Endothelial cell (in vitro differentiated cells): ENCODE measurements at places on chromosomes 16 and 17. TPM values are rescaled to one million over a fixed set of nuclear protein-coding genes. Genes with fewer than 3 reads are reported as not detected.

DNA sequence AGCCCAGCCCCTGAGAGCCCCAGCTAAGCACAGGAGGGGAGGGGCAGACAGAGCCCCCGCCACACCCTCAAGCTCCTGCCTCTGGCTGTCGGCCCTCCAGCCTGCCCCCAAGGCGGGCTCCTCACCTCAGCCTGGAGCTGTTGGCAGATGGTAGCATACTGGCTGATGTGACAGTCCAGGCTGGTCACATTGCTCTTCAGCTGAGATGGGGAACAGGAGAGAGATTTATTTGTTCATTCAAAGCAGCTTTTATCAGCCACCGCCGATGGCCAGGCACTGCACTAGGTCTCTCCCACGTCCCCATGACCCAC is 14.8 kb downstream of the KIF18B start:
- no peak for DNase-seq

- no peak for DNase-seq
Observed at GRCh38 chr17:46163929-46164594, 29.2 kb downstream of the KANSL1 start.

DNA sequence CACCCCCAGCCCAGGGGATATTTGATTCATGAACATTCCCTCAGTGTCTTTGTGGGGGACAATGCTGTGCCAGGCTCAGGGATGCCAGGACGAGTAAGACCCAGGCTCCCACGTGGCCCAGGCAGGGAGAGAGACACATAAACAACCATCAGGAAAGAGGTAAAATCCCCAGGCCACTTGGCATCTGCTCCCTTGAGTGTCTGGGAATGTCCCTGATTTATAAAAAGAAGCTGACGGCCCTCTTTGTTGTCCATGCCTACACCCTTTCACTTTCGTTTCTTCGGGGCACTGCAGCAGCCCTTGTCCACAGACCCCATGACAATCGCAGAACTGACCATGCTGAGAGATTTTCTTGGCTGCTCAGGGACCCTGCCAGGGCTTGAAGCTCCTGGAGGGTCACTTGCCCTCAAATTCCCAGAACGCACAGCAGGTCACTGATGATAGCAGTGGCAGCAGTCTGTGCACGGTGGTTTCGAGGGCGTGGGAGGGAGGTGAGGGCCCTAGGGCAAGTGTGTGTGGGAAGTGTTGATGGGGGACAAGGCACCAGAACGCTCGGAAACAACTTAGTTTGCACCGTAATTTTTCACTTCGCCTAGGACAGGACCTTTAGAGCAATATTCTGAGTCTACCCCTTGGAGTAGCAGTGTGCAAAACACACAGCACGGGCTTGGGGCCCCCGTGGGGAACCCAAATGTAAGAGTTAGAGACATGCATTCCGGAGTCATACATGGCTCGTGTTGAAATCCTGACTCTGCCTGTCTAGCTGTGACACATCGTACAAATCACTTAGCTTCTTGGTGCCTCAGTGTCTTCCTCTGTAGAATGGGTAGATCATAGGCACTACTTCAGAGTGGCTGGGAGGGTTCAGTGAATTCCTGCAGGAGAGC is 4.7 kb downstream of the NOD2 start:
- no peak for DNase-seq

DNA sequence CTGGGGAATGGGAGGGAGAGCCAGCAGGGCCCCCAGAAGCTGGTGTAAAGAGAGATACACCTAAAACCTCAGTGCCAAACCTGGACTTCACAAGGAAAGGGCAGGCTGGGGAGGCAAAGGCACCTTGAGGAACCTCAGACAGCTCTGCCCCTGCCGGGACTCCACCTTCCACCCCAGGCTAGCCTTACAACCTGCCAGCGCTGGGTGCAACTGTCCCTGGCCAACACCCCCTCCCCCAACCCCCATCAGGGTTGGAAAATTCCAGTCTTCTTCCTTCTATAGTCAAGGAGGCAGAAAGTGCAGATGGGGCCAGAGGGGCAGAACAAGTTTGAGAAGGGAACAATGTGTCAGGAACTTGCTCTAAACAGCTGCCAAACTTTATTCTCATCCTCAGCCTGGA is 2.2 kb downstream of the YBX2 start:
- no peak for DNase-seq

GRCh38 chr17:19295473-19296135 is 58.4 kb downstream of the EPN2 start:
- DNase-seq, result no peak

DNA sequence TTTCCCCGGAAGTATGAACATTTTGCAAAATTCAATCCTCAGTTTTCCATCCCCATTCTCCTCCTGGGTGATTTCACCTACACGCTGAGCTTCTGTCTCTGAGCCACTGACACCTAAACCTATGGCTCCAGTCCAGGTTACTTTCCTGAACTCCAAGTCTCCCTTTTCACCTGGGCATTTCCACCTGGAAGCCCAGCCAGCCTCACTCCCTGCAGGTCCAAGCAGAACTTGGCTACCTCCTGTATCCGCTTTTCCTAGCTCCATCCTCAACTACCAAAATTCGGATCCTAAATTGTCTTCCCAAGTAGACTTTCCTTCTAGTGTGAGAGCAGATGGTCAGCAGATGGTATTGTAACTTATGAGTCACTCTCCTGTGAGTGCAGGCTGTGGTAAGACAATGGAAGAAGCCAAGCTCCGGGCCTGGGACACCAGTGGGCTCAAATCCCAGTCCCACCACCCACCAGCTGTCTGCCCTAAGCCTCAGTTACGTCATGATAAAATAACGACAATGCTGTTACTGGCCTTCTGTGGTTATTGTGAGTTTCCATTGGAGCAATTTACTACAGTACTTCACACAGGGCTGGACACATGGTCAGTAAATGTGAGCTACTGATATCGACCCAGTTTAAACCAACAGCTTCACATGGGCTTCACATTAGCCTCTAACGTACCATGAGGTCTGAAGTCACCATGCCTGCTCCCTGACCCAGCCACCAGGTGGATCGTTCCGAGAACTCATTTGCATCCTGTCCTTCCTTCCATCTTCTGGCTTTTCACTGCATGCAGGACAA is 33.3 kb downstream of the PECAM1 start:
- no peak for DNase-seq

DNA sequence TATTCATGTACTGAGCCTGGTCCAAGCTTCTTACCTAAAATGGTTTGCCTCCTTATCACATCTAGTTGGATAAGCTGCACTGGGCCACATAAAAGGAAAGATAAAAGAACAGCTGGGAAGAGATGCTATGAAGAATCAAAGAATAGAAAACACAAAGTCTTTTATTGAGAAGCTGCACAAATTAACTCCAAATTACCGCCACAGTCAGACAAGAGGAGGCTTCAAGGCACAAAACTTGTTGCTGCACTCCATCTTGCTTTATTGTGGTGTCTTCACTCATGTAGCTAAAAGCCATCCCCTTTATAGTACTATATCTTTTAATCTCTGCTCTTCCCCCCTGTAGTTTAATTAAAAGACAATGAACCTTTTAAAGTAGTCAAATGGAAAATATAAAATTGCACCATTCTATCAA is 330.6 kb upstream of the PMFBP1 start:
- no peak for DNase-seq

DNA sequence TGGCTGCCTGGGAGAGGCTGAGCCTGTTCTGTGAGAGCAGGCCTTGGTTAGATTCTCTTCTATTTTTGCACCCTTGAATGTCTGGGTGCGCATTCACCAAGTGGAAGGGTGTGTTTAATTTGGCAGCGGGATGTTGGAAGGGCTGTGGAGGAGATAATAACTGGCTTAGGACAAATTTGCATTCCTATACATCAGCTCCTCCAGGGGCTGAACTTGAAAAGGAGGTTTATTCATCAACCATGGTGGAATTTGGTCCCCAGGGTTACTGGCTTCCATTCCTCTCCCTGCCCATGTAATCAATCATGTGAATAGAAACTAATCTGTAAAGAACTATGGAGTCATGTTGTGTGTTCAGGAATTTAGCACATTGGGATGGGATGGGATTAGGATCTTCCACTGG is 100.2 kb upstream of the FOXF1 start:
- no peak for DNase-seq

GRCh38 chr17:73155410-73156165 is 9.2 kb upstream of the SSTR2 start:
- DNase-seq, result no peak

DNA sequence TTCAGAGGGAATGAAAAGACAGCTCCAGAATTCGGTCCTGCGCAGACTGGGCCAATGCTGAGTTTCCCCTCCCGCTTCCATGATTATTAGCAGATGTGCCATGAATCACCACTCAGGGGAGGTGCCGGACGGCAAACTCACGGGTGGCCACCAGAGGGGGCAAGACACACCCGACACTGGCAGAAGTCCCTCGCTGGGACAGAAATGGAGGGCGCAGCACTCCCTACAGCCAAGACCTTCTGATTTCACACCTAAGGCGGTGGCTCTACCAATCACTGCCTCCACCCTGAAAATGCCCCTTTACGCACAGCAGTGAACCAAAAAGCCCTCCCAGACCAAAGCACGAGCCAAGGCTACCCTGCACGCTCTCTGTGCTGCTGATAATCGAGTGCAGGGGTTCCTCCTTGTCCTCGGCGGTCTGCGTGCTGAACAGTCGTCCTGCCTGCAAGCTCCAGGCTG is 26.8 kb downstream of the TRAP1 start:
- DNase-seq, result peak; percentile 91

DNA sequence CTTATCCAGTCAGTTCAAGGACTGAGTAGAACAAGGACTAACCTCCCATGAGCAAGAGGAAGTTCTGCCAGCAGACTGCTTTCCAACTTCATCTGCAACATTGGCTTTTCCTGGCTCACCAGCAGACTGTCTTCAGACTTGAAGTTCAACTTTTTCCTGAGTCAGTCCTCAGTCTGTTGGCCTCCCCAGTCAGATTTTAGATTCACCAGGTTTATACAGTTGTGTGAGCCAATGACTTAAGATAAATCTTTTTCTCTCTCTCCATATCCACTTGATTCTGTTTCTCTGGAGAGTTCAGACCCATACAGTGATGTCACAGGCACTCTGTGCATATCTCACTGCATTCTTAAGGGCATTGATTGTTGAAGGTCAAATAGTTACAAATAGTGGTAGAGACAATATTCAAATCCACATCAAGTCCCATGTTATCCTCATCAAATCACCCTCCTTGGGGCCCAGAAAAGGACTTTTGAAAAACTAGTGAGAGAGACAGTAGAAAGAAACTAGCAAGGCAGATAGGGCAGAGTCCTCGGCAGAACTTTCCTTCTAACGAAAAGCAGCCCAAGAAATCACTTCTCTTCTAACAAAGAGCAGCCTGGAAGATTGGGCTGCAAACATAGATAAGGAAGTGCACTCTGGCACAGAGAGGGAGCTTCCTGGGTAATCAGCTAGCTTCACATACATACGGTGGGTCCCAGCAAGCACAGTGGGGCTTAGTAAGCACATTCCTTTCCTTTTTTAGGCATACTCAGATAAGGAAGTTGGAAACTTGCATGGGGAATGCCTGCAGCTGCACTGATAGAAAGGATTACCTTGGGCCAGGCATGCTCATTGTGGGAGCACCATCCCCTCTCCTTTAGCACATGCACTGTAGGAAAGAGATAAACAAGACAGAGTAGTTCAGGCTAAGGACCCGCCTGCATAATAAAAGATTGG is 132.3 kb upstream of the FAM20A start:
- no peak for DNase-seq

DNA sequence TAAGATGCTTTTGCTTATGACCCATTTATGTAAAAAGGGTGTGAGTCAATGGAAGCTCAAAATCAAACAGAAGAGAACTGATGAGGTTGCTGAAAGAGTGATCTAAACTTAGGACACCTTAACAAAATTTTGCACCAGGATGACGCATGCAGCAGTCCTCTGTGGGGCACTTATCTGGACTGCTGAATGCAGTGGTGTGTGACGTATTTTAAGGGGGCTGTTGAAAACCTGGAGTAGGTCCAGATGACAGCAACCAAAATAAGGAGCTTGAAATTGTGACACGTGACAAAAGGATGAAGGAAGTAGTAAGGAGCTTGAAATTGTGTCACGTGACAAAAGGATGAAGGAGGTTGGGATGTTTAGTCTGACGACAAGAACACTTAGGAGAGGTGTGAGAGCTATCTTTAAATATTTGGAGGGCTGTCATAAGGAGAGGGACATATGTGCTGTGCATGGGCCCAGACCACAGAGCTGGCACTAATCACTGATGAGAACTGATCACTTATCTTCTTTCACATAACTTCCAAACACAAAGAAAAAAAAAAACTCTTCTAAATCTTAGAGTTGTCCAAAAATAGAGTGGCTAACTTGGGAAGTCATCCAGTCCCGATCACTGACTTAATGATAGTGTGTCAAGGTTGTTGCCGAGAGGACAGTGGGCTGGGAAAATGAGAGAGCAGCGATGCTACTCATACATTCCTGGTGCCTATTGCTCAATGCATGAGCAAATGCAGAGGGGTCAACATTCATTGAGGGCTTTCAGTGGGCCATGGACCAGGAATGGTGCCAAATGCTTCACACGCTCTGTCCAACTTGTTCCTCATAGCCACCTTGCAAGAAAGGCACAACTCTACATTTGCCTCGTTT is 264.2 kb upstream of the ZFHX3 start:
- DNase-seq, result no peak

DNA sequence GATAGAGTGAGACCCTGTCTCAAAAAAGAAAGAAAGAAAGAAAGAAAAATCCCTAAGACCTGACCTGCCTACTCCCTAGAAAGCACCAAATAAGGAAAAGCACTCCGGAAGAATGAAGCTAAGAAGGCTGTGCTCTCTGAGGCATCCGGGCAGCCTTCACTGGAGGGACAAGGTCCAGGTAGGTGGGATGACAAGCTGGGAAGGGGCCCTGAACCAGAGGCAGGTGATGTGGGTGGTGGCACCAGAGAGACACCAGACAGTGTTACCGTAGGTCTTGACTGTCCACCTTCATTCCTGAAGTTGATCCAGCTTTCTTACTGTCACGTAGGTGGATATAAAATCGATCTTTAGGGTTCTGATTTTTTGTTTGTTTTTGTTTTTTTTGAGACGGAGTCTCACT is 26.3 kb downstream of the SMTNL2 start:
- no peak for DNase-seq

- no peak for DNase-seq
Observed at GRCh38 chr17:42203354-42203753, 9.1 kb upstream of the GHDC start.

GRCh38 chr16:1313721-1314369 is 4.4 kb downstream of the UBE2I start:
- no peak for DNase-seq

The RSL1D1 gene
- total RNA-seq, result 86.9 TPM

The FOXC2 gene
- 16.3 TPM for total RNA-seq

The NLRC3 gene
- total RNA-seq, result 3.2 TPM

The PTX4 gene
- total RNA-seq, result 0.21 TPM

The KPNA2 gene
- total RNA-seq, result 104 TPM

The CD300E gene
- total RNA-seq, result not detected

The KRTAP9-2 gene
- not detected for total RNA-seq
